ENCODE measurements at places on chromosomes 4 and X. TPM values are rescaled to one million over a fixed set of nuclear protein-coding genes. Genes with fewer than 3 reads are reported as not detected.

DNA sequence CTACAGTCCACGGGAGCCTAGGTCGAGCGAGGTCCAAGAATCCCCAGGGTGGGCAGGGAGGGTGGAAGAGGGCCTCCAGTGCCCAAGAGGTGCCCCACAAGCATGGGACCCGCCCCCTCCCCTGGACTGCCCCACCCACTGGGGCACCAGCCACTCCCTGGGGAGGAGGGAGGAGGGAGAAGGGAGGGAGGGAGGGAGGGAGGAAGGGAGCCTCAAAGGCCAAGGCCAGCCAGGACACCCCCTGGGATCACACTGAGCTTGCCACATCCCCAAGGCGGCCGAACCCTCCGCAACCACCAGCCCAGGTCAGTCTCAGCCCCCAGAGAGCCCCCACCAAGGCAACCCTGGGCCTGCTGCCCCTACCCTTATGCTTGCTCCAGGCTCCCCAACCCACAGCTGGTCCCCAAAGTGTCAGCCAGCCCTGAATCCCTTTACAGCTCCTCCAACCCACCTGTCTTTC is at the start of gene GATA1:
Gene GATA1 (plus strand): TSS at position 250 of the 460 bp plus-strand sequence. CDS start 4,520 bp downstream, outside the sequence.
- no peaks in the 10 kb centered on the region for H3K4me1 ChIP-seq
- no peak within 1 kb of the TSS for H3K4me3 ChIP-seq
- no peak for DNase-seq
- no peaks in the 10 kb centered on the region for H3K27me3 ChIP-seq

- H3K36me3 ChIP-seq, result no peaks in the 10 kb centered on the region
- H3K27ac ChIP-seq, result no peak overlapping the region
- H3K4me3 ChIP-seq, result no peak overlapping the region
- DNase-seq, result no peak
- H3K27me3 ChIP-seq, result no peaks in the 10 kb centered on the region
- no peaks in the 10 kb centered on the region for H3K4me1 ChIP-seq
Measured at GRCh38 chrX:18871161-18871890, 112.6 kb downstream of the PHKA2 start.

DNA sequence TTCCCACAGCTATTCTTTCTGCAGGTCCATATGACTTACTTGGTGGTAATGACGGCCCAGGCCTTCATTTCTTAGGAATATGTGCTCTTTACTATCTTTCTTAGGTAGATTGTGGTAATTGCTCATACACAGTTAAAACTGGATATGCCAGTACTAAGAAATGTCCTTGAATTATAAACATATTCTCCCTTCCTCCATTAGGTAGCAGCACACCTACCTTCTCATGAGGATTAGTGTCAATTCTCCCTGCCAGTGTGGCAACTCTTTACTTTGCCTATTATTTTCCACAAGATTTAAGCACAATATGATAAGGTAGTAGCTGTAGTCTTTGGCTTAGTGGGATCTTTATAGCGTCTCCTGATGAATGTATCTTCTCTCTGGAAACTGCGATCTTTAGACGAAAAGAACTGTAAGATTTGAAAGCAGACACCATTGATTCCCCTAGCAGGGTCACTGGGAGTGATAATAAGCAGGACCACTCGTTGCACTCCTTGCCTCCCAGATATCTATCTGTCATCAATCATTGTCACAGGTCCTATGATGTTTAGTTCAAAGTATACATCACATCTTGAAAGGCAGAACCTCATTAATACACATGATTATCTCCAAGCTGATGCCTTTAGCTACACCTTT is 1240.7 kb downstream of the C4orf33 start:
- no peaks in the 10 kb centered on the region for H3K4me1 ChIP-seq
- H3K4me3 ChIP-seq, result no peak overlapping the region
- no peaks in the 10 kb centered on the region for H3K27me3 ChIP-seq
- DNase-seq, result peak; percentile 62
- H3K36me3 ChIP-seq, result no peaks in the 10 kb centered on the region
- H3K27ac ChIP-seq, result no peak overlapping the region

The STAP1 gene
- 47.5 TPM for total RNA-seq

GRCh38 chr4:25978327-25978726 is 64.3 kb downstream of the SMIM20 start:
- DNase-seq, result no peak
- no peaks in the 10 kb centered on the region for H3K27me3 ChIP-seq
- H3K4me1 ChIP-seq, result no peaks in the 10 kb centered on the region
- H3K27ac ChIP-seq, result no peak overlapping the region
- H3K4me3 ChIP-seq, result no peak overlapping the region

The SLC39A8 gene
- total RNA-seq, result 340 TPM

DNA sequence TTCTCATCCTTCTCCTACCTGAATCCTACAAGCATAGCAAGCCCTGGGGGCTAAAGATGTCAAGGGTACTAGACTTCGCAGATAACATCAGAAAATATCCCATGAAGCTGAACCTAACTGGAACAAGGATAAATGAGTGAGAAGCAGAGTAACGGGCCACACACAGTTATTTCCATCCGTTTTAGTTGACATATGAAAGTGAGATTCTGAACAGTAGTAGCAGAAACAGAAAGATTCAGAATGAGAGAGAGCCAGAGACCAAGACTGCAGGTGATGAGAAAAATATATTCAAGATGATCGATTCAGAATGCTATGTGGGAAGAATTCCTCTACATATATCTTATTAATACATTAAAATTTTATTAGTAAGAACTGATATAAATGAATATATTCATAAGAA is 165.1 kb downstream of the TSPAN5 start:
- no peak overlapping the region for H3K27ac ChIP-seq
- DNase-seq, result no peak
- H3K4me1 ChIP-seq, result no peaks in the 10 kb centered on the region
- no peaks in the 10 kb centered on the region for H3K27me3 ChIP-seq
- no peaks in the 10 kb centered on the region for H3K36me3 ChIP-seq

- H3K36me3 ChIP-seq, result no peaks in the 10 kb centered on the region
- H3K4me3 ChIP-seq, result no peak overlapping the region
- no peak overlapping the region for H3K27ac ChIP-seq
- DNase-seq, result no peak
- no peaks in the 10 kb centered on the region for H3K27me3 ChIP-seq
Measured at GRCh38 chr4:84939113-84939512, 27.4 kb downstream of the WDFY3 start.

The TRIM60 gene
- total RNA-seq, result not detected

Measured in Karpas-422 (cell line).